ENCODE measurements at places on chromosomes 3 and 15.

- no peak for DNase-seq
Measured at GRCh38 chr15:44501768-44502366, 35.1 kb upstream of the EIF3J start.

DNA sequence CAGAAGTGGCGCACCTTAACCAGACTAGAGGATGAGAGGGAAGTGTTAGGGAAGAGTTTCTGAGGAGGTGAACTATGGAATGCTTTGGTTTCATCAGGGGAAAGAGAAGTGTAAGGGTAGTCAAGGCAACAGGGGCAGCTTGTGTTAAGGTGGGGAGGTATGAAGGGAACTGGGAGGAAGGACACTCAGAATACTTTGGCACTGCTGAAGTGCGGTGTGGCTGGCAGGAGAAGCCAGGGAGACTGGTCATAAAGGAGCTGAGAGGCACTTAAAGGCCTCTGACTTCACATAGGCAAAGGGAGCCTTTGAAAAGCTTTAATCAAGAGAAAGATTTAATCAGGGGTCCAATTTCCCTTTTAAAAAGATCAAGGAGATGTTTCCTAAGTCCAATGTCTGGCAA, 129.0 kb downstream of the ERC2 start:
- no peak for DNase-seq

DNA sequence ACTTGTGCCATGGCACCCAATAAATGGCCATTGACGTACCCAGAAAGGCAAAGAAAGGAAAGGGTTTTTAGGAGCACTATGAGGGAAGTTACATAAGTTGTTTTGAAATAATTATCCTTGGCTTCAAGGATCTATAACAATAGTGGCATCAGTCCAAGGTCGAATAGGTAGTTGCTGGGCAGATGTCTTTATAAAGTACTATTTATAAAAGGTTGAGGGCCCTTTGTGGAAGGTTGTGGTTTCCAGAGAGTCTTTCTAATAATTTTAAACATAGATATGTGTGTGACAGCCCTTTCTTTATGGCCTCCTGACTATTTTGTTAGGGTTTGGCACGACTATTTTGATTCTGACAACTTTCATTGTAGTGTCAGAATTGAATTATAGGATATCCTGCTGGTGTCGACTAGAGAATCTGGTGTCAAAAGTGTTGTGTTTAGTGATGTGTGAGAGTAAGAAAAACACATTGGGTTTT, 260.5 kb downstream of the PYDC2 start:
- no peak for DNase-seq

- no peak for DNase-seq
Measured at GRCh38 chr3:156491192-156491591, 63.7 kb downstream of the SSR3 start.

DNA sequence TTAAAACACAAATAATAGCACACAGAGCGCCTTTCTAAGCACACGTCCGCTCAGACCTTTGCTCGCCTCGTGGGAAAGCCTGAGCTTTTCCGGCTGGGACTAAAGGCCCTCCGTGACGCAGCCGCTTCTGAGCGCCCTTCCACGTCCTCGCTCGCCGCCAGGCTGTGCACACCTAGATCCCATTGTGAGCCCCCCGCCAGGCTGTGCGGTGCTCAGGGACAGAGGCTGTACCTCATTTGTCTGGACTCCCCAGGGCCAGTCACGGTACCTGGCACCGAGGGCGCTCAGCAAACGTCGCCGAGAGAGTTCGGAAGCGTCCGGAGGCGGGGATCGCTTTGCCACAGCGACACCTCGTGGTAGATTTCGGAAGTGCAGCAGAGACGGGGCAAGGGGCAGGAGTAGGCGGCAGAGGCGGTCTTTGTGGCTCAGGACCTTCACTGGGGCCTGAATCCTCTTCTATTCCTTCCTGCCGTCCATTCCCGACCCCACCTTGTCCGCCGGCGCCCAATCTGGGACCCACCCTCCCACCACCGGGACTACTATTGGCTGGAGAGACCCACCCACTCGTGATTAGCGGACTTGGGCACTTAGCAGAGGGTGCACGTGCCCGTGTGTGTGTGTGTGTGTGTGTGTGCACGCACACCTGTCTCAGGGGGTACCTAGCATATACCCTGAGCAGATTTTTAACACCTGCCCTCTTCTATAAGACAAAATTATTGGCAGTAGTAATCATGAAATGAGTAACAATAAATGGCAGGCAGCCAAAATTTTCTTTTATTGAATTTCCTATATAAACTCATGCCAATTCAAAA, 65.6 kb downstream of the RHCG start:
- peak; percentile 63 for DNase-seq

- DNase-seq = no peak
Measured at GRCh38 chr3:185151964-185152409, 873 bp downstream of the C3orf70 start.

GRCh38 chr15:33279613-33280205, 31.1 kb upstream of the RYR3 start:
- no peak for DNase-seq

DNA sequence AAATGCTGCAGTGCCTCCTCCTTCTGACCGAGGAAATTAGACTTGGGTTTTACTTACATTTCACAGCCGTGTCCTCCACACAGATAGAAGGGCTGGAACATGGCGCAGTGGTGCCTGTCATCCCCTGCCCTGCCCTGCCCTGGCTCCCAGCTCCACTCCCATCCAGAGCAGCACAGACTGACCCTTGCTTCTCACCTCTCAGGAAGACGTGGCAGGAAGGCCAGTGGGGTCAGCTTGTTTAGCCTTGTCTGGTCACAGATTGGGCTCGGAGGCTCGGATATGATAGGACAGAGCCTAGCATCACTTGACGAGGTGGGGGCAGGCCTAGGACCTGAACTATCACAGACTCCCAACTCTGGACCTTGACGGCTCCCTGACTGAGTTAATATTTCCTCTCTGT, 88.5 kb downstream of the LINGO1 start:
- DNase-seq = no peak

- peak; percentile 41 for DNase-seq
Measured at GRCh38 chr15:70096215-70097062, 1.3 kb downstream of the TLE3 start.

DNA sequence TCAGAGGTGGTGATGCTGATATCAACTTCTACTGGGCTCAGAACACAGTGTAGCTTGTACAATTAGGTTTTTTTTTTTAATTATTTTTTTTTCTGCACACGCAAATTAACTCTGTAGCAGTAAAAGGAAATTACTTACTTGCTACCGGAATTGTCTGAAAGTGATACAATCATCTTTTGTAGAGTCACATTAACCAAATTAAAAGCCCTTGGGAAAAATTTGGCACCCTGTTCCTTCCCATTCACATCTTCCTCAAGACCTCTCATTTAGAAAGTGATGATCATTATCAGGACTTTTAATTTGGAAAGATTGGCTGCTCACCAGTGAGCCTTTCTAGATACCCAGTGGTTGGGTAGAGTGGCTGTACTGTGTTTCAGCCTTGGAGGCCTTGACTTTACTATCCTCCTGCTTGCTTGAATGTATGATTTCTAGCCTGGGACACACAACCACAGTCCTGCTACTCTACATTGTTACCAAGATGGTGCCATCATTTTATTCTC, 158.3 kb downstream of the ECT2 start:
- no peak for DNase-seq

DNA sequence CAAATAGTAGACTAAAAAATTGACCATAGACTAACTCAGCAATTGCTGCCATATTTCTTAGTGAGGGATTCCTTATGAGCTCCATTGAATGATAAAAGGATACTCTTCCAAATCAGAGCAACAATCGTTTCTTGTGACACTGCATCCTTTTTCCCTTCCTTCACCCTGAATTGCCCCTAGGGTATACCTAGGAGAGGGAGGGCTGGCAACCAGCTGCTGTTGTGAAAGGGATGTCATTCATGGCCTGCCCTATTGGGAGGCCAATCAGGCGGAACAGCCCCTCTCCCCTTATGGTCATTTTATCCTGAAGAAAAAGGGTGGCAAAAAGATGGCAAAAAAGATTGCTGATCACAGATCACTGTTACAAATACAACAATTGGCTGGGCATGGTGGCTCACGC, 26.3 kb downstream of the B3GNT5 start:
- DNase-seq = no peak

DNA sequence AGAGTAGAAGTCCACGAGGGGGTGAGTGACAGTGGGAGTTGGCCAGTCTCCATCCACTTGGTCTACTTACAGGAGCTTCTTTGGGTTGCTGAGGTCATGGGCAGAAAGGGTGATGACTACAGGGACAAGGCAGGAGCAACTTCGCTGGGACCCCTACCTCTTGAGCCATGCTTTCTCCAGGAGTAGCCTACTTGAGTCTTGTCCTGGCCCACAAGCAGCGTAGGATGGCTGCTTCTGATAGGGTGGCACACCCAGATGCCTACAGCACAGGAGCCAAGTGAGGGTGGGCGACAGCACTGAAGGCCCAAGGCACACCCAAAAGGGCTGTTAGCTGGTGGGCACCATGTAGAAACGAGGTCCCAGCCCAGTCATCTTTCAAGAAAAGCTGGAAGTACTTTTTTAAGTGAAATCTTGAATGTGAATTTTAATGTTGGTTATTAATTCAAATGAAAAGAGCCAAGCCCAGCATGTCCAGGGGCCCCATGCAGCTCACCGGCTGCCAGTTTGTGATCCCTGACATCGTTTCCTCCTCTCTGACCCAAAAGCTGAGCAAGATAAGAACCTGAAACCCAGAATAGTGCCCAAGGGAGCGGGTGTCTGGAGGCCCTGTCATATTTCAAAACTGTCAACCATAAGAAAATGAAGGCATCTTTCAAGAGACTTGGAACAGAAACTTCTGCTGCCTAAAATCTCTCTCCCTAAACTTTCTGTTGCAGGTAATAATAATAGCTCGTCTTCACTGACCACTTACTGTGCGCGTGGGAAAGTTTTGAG, 2.2 kb upstream of the CPEB1 start:
- no peak for DNase-seq

- no peak for DNase-seq
Measured at GRCh38 chr3:190404715-190405114, 16.8 kb downstream of the CLDN16 start.

GRCh38 chr3:190302212-190302867, 19.9 kb downstream of the CLDN1 start:
- DNase-seq = no peak

DNA sequence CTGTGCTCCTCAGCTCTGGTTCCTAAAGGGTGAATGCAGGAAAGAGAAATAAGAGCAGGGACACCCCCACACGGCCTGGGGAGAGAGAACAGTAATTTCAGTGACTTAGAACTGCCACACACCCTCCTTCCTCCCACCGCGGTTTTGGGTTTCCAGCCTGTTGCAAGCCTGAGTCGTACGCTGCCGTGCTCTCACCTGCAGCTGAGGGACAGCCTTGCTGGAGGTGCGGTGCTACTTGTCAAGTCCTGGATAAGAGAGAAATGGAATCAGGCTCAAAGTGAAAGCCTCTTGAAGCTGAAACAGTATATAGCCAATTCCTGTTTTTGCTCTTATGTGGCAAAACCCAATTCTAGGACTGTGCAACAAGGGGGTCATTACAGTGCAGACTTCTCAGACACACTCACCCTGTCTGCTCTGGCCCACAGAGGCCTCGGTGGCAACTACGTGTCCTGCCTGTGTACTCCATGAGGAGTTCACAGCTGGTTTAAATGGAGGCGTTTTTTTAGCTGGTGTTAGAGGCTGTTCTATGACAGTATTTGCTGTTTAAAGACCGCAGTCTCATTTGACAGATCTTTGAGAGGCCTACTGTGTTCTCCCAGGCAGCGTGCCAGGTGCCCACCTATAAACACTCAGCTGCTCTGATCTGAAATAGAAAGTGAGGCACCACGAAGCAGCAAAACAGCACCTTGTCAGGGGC, 42.9 kb downstream of the TBC1D2B start:
- peak; percentile 72 for DNase-seq

GRCh38 chr3:80767604-80768003, 993.8 kb downstream of the GBE1 start:
- no peak for DNase-seq

GRCh38 chr3:131174752-131175151, 148.1 kb downstream of the NEK11 start:
- no peak for DNase-seq

DNA sequence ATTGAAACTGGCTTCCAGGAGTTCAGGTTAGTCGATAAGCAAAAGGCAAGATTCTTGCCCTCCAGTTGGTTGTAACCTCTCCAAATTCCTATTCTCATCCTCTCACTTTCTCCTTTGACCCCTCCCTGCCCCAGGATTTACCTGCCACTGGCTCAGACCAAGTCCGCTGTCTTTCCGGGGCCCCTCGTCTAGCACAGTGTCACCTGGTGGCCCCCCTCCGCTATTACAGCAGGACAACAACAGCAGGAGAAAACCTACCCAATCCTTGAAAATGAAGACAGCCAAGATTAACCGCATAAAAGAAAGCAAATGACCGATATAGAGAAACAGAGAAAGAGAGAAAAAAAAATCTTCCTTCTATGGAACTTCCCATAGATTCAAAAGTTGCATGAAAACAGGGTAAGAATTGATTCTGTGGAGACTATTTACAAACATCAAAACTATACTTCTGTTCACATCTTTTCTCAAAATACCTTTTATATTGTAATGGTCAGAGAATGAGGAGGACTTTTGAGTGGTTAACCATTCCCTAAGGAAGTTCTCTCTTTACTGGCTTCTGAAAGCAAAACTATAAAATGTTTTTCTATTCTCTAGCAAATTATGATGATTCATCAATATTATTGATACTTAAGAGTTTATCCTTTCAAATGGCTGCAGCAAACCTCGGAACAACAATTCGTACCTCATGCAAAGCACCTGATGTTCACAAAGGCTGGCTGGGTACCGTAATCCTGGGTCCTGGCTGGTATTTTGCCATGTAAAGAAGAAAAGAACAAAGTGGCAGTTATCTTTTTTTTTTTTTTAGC, 10.0 kb upstream of the ST8SIA2 start:
- DNase-seq = no peak

GRCh38 chr3:42735019-42735418, 32.4 kb upstream of the HHATL start:
- no peak for DNase-seq

DNA sequence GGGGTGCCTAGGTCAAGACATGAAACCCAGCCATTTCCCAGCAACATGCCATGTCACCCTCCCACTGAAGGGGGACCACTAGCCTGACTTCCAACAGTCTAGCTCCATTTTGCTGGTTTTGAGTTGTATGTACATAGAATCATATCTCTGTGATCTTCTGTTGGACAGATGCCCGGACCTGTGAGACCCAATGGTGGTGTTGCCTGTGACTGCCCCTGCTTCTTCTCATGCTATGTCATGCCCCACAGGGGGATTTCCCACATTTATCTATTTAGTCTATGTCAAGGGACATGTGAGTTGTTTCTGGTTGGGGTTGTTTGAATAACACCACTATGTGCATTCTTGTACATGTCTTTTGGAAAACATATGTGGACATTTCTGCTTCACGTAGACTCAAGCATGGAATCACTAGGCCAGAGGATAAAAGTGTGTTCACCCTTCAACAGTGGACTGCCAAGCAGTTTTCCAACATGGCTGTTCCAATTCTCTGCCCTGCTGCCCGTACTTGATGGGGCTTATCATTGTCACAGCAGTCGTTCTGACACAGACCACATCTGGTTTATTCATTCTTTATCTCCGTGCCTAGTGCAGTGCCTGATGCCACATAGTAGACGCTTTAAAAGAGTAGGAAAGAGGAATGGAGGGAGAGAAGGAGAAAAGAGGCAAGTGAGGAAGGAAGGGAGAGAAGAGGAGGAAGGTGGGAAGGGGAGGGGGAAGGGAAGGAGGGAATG, 114.4 kb downstream of the TPRA1 start:
- no peak for DNase-seq

GRCh38 chr3:23116081-23116837, 86.9 kb upstream of the UBE2E2 start:
- DNase-seq = no peak

GRCh38 chr15:40796512-40796911, 10.4 kb upstream of the ZFYVE19 start:
- no peak for DNase-seq
